ENCODE measurements at places on chromosomes 5 and 9.
A peak's percentile ranks its signal among the peaks of the same experiment; 100 is the strongest.

DNA sequence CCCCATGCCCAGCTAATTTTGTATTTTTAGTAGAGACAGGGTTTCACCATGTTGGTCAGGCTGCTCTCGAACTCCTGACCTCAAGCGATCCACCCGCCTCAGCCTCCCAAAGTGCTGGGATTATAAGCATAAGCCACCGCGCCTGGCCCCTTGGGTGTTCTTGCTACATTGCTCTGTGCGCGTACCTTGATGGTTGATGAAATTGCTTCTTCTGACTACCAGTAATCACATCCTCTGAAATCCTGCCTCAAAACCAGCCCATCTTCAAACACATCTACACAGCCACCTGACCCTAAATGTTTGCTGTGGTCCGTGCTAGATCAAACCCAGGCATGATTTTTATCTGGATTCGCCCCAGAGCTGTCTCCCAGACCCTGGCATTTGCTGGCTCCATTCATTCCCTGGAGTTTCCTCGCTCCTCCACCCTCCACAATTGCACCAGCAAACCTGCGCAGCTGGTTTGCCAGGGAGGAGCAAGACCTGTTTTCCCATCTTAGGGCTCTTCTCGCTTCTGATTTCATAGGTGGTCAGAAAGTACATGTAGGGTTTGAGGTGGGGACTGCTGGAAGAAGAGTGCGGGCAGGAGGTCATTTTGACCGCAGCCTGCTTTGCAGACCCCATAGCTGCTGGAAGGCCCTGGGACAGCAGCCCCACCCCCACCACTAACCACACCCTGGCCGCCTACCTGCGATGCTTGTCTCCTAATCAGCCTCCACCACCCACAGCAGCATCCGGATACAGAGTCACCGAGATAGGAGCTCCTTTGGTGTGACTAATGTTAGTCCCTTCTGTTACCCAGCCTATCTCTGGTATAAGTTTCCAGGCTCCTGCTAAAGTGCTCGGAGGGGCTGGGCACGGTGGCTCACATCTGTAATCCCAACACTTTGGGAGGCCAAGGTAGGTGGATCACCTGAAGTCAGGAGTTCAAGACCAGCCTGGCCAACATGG is 22.7 kb downstream of the SWI5 start:
- no peak overlapping the region for H3K27ac ChIP-seq
- H3K27me3 ChIP-seq: no peaks in the 10 kb centered on the region
- no peak for DNase-seq
- H3K4me3 ChIP-seq: no peak overlapping the region
- H3K36me3 ChIP-seq: no peaks in the 10 kb centered on the region

- H3K36me3 ChIP-seq: no peaks in the 10 kb centered on the region
- no peaks in the 10 kb centered on the region for H3K4me1 ChIP-seq
- no peak for DNase-seq
- H3K27me3 ChIP-seq: peaks cover 13% of the 10 kb centered on the region
- H3K4me3 ChIP-seq: no peak overlapping the region
These were observed 368.6 kb upstream of the IRX2 start for GRCh38 chr5:3120028-3120427.

DNA sequence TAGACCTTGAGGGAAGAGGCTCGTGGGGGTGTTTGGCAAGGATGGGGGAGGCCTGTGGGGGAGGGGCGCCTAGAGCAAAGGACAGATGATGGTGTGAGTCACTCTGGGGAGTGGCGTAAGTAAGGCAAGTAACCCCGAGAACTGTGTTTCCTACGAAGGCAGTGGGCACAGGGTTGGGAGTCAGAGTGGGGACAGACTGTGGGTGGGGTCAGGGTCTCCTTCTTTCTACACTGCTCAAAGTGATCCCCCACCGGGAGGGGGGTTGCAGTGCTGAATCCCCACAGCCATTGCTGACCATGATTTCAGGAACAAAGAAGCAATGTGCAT is 136.8 kb downstream of the TENT4A start:
- H3K27ac ChIP-seq: no peak overlapping the region
- H3K4me3 ChIP-seq: no peak overlapping the region
- H3K4me1 ChIP-seq: no peaks in the 10 kb centered on the region
- no peak for DNase-seq
- no peaks in the 10 kb centered on the region for H3K27me3 ChIP-seq
- no peaks in the 10 kb centered on the region for H3K36me3 ChIP-seq

GRCh38 chr9:20191228-20191840 is 402.5 kb upstream of the SLC24A2 start:
- DNase-seq: no peak
- H3K27me3 ChIP-seq: peaks cover 4% of the 10 kb centered on the region
- H3K27ac ChIP-seq: no peak overlapping the region
- H3K4me3 ChIP-seq: no peak overlapping the region
- H3K4me1 ChIP-seq: peaks cover 11% of the 10 kb centered on the region

- H3K36me3 ChIP-seq: peaks cover 48% of the 10 kb centered on the region
- no peaks in the 10 kb centered on the region for H3K27me3 ChIP-seq
- no peak overlapping the region for H3K27ac ChIP-seq
- DNase-seq: no peak
- no peak overlapping the region for H3K4me3 ChIP-seq
These were observed 66.0 kb downstream of the AOPEP start for GRCh38 chr9:94792511-94792910.

DNA sequence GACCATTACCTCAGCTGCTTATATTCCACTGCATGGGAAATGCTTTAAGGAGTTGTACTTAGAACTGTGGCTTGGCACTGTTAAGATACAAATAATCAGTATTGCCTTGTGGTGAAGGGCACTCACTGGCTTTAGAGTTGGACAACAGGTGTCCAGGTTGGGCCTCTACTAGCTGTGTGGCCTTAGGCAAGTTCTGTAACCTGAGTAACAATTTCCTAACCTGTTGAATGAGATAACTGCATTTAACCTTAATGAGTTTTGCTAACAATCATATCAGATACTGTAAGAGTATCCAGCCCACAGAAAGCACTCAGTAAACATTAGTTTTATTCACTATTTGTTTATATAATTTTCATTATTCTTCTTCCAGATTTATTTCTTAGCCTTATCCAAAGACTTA is 17.2 kb upstream of the HK3 start:
- no peaks in the 10 kb centered on the region for H3K4me1 ChIP-seq
- no peaks in the 10 kb centered on the region for H3K27me3 ChIP-seq
- H3K27ac ChIP-seq: no peak overlapping the region
- H3K4me3 ChIP-seq: no peak overlapping the region
- DNase-seq: no peak

GRCh38 chr9:31606678-31607077 is 777.8 kb upstream of the ACO1 start:
- H3K36me3 ChIP-seq: no peaks in the 10 kb centered on the region
- H3K4me1 ChIP-seq: no peaks in the 10 kb centered on the region
- no peak overlapping the region for H3K4me3 ChIP-seq
- H3K27ac ChIP-seq: no peak overlapping the region
- H3K27me3 ChIP-seq: no peaks in the 10 kb centered on the region
- DNase-seq: no peak

- no peak overlapping the region for H3K27ac ChIP-seq
- H3K4me1 ChIP-seq: peaks cover 11% of the 10 kb centered on the region
- DNase-seq: no peak
These were observed 17.9 kb upstream of the NRARP start for GRCh38 chr9:137319739-137320551.

- H3K27me3 ChIP-seq: no peaks in the 10 kb centered on the region
- no peak overlapping the region for H3K4me3 ChIP-seq
- no peaks in the 10 kb centered on the region for H3K4me1 ChIP-seq
- H3K36me3 ChIP-seq: peaks cover 42% of the 10 kb centered on the region
These were observed 49.0 kb downstream of the GSN start for GRCh38 chr9:121316852-121317373.

GRCh38 chr5:4537489-4537888 is 602.6 kb upstream of the ADAMTS16 start:
- H3K4me3 ChIP-seq: no peak overlapping the region
- H3K27ac ChIP-seq: no peak overlapping the region
- no peak for DNase-seq
- H3K36me3 ChIP-seq: no peaks in the 10 kb centered on the region

DNA sequence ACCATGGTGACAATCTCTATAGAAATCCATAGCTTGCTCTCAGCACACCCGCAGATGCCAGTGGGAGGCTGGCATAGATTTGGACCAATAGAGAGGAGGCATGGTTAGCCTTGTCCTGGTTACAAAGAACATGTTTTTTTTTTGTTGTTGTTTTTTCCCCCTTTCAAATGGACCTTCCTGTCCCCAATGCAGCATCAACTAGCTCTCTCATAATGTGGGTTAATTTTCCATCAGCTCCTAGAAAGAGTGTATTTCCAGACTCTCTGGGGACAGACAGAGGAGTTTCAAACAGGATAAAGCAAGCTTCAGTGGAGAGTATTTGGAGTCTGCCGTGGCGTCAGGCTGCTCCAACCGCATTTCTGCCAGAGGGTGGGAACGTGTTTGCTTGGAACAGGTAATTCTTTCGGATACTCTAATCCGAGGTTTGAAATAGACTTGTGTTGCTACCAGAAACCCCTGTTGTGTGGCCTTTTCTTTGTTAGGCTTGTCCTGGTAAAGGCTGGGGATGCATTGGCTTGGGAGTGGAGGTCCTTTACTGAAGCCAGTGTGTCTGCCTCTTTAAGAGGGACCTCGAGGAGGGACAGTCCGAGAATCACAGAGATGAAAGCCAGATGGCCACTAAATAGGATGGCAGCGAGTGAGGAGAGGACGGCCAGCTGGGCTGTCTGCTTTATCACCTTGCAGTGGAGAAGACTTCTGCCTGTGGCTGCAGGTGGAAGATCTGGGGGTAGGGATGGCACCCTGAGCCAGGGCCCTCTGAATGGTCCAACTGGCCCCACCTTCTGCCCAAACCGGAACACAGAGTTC is 130.5 kb upstream of the CPEB4 start:
- no peak overlapping the region for H3K27ac ChIP-seq
- peaks cover 6% of the 10 kb centered on the region for H3K27me3 ChIP-seq
- H3K4me3 ChIP-seq: no peak overlapping the region
- H3K4me1 ChIP-seq: peaks cover 7% of the 10 kb centered on the region
- no peaks in the 10 kb centered on the region for H3K36me3 ChIP-seq
- DNase-seq: no peak

GRCh38 chr5:96338091-96338490 is 95.0 kb downstream of the PCSK1 start:
- H3K27me3 ChIP-seq: peaks cover 4% of the 10 kb centered on the region
- no peak for DNase-seq
- no peak overlapping the region for H3K27ac ChIP-seq
- H3K4me3 ChIP-seq: no peak overlapping the region
- H3K36me3 ChIP-seq: no peaks in the 10 kb centered on the region
- H3K4me1 ChIP-seq: no peaks in the 10 kb centered on the region

DNA sequence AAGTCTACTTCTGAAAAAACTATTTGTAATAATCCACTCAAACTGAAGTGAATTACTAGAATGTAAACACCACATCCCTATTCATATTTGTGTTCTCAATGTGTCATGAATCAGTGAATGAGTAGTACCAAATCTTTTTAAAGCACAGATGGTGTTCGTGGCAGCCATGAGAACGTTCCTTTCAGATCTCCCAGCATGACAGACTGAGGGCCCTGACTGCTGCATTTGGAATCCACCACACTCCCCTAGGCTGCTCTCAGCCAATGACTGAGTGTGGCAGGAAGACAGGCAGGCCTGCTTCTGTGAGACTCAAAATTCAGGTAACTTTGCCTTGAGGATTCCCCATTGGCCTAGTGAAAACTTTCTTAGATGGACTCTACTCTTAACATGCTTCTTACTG is 10.9 kb upstream of the JMY start:
- H3K4me3 ChIP-seq: no peak overlapping the region
- no peaks in the 10 kb centered on the region for H3K27me3 ChIP-seq
- DNase-seq: no peak
- H3K36me3 ChIP-seq: no peaks in the 10 kb centered on the region
- peaks cover 9% of the 10 kb centered on the region for H3K4me1 ChIP-seq

DNA sequence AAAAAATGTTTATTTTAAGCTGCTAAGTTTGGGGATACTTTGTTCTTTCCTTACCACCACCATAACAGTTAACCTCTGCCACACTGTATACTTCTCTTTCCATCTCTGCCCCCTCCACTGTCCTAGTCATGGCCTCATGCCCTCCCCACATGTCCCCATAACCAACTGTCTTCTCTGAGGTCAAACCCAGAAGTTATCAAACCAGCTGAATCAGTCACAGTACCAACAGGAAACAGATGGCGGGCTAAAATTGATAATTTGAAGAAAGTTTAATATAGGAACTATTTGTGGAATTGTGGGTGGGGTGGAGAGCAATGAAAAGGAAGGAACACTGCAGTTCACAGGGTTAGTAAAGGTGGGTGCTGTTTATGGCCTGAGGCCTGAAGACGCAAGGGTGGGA is 5.7 kb upstream of the DCTN4 start:
- H3K27me3 ChIP-seq: peaks cover 14% of the 10 kb centered on the region
- peaks cover 3% of the 10 kb centered on the region for H3K4me1 ChIP-seq
- no peak overlapping the region for H3K4me3 ChIP-seq
- H3K27ac ChIP-seq: no peak overlapping the region
- H3K36me3 ChIP-seq: no peaks in the 10 kb centered on the region

DNA sequence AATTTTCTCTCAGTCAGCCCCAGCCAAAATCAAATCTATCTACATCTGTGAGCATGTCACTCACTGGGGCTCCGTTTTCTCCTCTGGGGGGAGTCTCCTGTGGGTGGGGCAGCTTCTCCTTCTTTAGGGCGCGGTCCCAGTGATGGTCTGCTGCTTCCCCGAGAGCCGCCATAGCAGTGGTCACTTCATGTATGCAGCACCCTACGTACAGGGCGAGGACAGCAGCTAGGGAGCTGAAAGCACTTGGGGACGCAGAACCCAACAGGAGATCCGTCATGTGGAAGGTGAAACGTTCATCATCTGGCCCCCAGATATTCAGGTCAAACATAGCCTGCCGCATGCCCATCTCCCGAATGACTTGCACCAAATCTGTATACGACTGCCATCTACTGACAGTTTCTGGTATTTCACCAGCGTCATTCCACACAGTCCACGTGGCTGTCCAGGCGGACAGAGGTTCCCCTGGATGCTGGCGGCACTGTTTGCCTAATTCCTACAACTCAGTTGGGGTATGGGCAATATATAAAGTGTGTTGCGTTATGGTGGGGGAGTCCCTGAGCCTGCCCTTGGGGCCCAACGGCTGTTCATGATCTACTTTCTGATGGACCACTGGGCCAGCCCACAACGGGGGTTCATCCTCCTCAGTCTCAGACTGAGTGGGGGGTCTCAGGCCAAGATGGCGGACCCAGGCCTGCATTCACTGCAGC is 795.0 kb downstream of the EFNA5 start:
- H3K4me1 ChIP-seq: no peaks in the 10 kb centered on the region
- no peak overlapping the region for H3K27ac ChIP-seq
- H3K36me3 ChIP-seq: no peaks in the 10 kb centered on the region
- H3K27me3 ChIP-seq: no peaks in the 10 kb centered on the region

DNA sequence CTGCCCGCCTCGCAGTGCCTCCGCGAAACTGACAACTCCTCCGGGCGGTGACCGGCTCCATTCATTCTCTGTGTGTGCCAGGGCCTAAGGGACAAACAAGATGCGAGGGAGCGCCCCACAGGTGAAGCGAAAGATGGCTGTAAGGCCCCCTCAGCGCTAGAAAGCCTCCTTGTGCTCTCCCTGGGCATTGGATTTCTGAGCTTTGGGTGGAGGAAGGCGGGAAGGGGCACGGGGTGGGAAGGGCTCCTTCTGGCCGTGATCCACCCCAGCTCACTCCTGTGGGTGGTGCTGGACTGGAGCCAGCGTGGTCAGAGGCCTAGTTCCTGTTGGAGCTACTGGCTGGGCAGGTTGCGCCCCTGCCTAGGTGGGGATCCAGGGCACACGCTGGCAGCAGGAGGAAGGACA is 943 bp downstream of the GALNT12 start:
- peak overlapping the region; percentile 18 for H3K27ac ChIP-seq
- peak overlapping the region; percentile 86 for H3K4me3 ChIP-seq
- no peak for DNase-seq
- no peaks in the 10 kb centered on the region for H3K36me3 ChIP-seq
- peaks cover 18% of the 10 kb centered on the region for H3K4me1 ChIP-seq

All from activated B cell treated with CpG ODN at 0.5 μM for 24 hours (primary cell).